Epithelial cell of alveolus of lung (primary cell): ENCODE measurements at places on chromosomes 5 and 9. TPM values are rescaled to one million over a fixed set of nuclear protein-coding genes. Genes with fewer than 3 reads are reported as not detected.

The ARL14EPL gene
- total RNA-seq = 0.24 TPM in 1 of 2 replicates, not detected in the other

The PLEKHG4B gene
- 0.39 TPM in 1 of 2 replicates, not detected in the other for total RNA-seq

The SVEP1 gene
- 3.2 and 14.1 TPM in 2 replicates for total RNA-seq

The MIGA2 gene
- total RNA-seq = 11.1 and 23.6 TPM in 2 replicates

The LURAP1L gene
- 21.5 and 57.2 TPM in 2 replicates for total RNA-seq
